ENCODE measurements at places on chromosomes 6 and 20.
A peak's percentile ranks its signal among the peaks of the same experiment; 100 is the strongest.

GRCh38 chr20:1803061-1803931, 91.9 kb upstream of the SIRPA start:
- no peak for DNase-seq

DNA sequence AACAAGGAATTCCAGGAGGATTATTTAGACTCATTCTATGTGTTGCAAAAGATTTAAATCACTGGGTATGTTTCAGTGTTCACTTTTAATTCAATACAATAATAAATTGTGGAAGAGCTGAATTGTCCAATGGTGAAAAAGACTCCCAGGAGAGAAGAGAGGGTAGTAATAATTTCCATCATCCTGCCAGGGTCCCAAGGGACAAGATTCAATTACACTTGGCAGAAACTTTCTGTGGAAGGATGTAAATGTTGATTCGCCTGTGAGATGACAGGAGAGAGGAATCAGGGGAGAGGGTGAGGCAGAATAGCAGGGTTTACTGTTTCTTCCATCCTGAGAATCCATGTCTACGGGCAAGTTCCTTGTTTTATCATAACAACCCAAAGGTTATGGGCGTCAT, 342.7 kb downstream of the ESR1 start:
- DNase-seq = no peak

DNA sequence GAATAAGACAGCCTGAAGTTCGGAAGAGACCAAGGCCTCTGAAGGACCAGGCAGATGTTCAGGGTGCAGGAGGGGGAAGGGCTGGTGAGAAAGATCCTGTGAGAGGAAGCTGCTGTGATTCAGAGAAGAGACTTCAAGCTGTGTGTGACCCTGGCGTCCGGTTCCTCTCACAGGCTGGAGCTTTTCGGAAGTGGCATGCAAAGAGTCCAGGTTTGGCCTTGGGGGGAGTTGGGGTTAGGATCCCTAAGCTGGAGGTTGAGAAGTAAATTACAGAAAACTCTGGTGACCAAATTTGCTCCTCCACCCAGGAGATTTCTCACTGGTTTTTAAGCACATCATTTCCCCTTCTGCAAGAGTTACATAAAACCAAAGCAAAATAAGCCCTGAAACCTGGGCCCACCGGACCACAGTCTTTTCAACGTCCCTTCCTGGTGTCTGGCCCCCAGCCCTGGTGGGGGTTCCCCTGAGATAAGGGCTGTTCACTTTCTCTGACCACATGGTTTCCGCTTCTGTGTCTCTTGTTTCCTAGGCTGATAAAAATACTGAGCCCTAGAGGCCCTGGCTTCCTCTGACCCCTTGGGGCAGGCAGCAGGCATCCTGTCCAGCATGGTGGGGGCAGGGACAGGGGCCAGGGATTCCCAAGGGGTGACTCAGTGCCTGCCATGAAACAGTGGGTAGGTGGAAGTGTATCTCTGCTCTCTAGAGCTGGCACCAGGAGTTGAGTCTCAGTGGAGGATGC, 12.0 kb upstream of the LTA start:
- DNase-seq = no peak

GRCh38 chr6:131954059-131954774, 3.0 kb upstream of the CCN2 start:
- DNase-seq = no peak

- DNase-seq = peak; percentile 46
Observed at GRCh38 chr6:27687154-27688013, 214.5 kb upstream of the ZNF184 start.

DNA sequence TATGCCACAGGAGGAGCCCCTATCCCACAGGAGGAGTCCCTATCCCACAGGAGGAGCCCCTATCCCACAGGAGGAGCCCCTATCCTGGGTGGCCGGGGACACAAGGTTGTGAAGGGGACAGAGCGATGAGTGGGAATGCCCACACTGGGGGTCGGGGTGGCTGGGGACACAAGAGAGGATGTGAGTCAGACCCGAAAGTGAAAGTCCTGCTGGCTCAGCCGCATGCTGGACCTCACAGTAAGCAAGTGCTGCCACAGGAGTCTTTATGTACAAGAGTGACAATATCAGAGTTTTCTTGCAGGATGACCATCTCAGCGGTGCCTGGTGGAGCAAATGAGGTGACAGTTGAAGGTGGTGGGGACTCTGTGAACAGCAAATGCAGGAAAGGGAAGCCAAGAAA, 93.7 kb downstream of the PSMB1 start:
- DNase-seq = peak; percentile 24

DNA sequence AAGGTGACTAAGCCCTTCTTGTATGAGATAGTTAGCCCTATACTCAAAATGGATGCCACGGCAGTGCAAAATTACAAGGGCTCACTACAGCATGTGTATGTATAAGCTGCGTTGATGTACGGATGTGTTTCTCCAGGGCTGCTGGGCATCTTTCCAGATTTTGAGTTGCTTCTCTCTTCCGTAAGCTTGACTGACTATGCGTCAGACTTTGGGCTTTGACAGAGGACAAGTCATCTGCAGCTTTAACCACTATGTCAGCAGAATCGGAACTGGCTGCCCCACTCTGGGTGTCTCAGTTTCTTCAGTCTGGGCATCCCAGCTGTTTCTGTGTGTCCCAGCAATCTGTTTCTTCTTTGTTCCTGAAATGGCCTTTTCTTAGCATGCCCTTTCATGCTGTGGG, 241.6 kb downstream of the BTBD3 start:
- no peak for DNase-seq

DNA sequence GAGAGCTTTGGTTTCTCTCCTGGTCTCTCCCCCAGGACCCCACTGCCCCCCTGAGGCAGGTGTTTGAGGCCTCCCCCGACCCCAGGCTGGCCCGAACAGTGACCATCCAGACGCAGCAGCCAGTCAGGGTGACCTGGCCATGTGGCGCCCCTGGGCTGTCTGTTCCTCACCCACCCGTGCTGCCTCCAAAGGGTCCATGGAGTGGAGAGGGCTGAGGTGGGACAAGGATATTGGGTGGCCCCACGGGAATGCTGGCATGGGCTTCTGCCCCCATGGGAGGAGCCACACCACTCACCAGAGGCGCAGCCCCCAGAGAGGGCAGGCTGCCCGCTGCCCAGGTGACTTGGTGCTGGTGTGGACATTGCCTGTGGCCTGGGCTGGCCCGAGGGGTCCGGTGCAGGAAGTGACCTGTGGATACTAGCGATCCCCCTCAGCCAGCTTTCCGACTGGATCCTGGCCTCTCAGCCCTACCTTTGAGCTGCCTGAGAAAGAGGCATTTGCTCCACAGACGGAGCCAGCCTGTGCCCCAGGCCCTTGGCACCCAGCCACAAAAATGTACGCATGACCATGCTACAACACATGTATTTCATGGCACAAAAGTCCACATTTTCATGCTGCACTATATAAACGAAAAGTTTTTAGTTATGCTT, 50.8 kb downstream of the BCAS4 start:
- DNase-seq = no peak

DNA sequence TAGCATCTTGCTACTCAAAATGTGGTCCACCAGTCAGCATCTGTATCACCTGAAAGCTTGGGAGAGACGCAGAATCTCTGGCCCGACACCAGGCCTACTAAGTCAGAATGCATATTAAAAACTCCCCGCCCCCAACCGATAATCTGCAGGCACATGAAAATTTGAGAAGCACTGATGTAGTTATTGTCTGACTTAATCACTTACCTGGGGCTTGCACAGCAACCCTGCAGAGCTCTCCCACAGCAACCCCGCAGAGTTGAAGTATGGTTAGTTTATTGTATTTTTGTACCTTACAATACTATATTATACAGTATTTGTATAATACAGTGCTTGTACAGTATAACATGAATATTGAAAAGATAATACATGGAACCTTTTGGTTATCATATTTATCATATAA, 53.7 kb downstream of the KLHL31 start:
- DNase-seq = no peak

DNA sequence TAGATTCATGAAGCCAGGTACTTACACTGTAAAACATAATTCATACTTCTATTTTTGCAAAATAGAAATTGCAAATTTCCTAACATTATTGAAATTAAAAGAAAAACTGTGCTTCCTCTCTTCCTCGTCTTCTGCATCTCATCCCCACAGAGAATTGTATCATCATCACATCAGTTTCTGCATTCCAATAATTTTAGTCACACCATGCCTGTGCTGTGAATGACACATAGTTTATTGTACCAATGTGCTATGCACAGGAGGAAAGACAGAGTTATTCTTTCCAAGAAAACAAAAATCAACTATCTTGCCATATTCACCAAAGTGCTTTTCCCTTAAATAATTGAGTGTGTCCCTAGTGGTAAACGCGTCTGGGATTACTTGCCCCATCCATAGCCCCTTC, 38.1 kb upstream of the FAM135A start:
- no peak for DNase-seq

- DNase-seq = no peak
Observed at GRCh38 chr6:45163952-45164766, 164.0 kb upstream of the RUNX2 start.

GRCh38 chr6:135938576-135939207, 87.2 kb downstream of the PDE7B start:
- no peak for DNase-seq

GRCh38 chr6:119891644-119892043, 542.1 kb upstream of the MAN1A1 start:
- no peak for DNase-seq

DNA sequence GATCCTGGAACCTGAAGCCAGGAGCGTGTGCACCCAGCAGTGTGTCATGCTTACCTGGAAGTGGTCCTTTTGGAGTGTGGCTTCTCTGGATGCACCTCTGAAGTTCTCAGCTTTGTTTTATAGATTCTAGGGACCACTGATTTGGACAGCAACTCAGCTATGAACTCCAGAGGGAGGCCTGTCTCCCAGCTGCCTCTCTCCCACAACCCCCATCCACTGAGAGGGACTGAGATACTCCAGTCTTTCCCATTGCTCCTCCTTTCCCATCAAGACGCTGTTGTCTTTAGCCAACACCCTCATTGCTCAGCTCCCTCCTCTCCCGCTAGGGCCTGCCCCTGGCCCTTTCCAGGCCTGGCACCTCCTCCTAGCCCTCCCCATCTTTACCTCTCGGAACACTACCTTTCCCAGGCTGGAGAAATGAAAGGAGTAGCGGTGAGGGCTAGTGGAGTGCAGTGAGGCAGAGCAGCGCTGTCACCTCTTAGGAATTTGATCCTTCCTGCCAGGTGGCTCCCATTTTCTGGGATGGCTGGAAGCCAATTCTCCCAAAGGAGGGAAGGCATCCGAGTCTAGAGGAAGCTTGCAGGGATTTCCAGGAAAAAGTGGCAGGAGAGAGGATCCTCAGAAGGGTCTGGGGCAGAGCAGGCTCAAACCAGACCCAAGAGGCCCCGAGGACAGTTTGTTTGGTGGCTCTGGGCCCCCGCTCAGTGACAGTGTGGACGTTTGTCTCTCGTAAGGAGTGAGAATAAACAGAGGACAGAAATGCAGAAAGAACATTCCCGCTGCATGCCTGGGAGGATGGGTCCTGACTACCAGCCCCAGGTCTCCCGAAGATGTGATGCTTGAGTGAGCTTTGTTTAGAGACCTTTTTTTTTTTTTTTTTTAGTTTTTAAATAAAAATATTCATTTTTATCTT, at the start of gene LRRN4:
Gene LRRN4 (minus strand): TSS at position 285 of the 913 bp plus-strand sequence. CDS start 1,261 bp downstream, outside the sequence.
- no peak for DNase-seq

GRCh38 chr6:157024745-157025144, 247.6 kb downstream of the ARID1B start:
- no peak for DNase-seq

DNA sequence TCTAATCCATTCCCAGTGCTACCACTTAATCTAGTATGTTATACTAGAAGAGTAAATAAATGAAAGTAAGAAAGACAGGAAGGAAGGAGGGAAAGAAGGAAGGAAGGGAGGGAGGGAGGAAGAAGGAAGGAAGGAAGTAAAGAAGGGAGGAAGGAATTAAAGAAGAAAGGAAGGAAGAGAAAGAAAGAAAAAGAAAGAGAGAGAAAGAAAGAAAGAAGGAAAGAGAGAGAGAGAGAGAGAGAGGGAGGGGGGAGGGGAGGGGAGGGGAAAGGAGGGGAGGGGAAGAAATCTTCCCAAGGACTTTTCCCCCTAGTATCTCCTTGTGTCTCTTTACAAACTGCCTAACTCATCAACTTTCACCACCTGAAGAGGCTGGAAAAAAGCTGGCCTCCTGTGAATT, 20.8 kb upstream of the MUC21 start:
- DNase-seq = no peak

GRCh38 chr6:161066511-161066910, 74.9 kb downstream of the MAP3K4 start:
- no peak for DNase-seq

DNA sequence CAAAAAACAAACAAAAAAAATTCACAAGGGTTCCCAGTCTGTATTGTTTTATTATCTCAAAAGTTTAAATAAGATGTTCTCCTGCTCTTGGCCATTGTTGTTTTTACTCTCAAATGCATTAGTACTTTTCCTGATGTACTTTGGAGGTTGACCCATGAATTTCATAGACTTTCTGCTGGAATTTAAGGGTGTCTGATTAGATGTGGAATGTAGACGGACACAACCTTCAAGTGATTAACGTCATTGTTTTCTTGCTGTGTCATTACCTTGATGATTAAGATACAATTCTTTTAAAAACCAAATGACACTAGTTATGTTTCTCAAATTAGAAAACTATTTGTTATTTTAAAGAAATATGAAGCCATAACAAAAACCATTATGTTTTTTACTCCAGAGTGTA, 421.4 kb upstream of the RUNX2 start:
- DNase-seq = no peak

GRCh38 chr20:24007073-24007595, 18.6 kb upstream of the GGTLC1 start:
- no peak for DNase-seq
